ENCODE measurements at places on chromosomes 5 and 9.
A peak's percentile ranks its signal among the peaks of the same experiment; 100 is the strongest.

- DNase-seq: no peak
Measured at GRCh38 chr5:2298781-2299180, 416.1 kb upstream of the IRX4 start.

DNA sequence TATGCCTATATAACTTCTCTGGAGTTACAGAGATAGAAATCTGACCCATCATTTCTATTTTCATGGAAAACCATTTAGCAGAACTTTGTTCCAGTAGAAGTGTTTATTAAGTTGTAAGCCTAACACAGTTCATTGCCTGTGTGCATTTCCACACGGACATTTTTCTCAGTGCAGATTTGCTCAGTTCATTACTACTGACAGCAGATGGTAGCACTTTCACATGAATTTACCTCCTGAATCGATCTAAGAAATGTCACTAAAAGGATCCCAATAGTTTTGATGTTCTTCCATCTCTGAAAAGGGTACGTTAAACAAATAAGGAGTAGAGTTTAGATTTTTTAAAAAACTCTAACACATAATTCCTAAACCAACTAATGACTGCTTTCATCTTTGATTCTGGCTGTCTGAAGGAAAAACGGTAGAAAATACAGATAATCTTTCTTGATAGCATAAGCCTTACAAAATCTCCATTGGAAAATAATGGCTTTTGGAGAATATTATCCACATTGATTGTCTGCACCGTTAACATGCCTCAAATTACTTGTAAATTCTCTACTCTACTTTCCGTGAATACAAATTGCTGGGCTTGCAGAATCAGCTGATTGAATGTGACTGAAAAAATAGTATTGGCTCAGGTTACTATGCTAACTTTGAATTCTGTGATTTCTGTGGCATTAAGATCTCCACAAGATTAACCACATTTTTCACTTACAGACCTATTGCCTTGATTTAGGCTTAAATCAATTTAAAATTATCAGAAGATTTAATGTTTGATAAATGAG lies 33.1 kb downstream of the RPS23 start:
- DNase-seq: peak; percentile 12

GRCh38 chr5:141001844-141002604 lies 35.7 kb downstream of the PCDHAC2 start:
- DNase-seq: peak; percentile 51

- DNase-seq: no peak
Measured at GRCh38 chr5:13629218-13629617, 315.3 kb downstream of the DNAH5 start.

DNA sequence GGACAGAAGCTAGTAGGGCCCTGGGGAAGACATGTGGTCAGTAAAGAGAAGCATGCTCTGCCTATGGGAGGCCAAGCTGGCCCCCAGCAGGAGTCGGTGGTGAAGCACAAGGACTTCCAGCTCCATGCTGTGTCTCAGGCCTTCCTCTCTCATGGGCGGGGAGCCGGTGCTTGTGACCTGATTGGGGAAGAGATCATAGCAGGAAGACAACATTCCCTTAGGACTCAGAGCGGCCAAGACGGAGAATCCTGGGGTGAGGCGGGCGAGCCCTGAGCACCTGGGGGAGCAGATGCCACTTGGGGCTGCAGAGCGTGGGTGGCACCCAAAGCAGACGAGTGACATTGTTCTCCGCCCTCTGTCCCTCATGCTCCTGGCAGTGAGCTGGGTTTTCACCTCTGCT lies 33.3 kb upstream of the CNOT6 start:
- DNase-seq: no peak

DNA sequence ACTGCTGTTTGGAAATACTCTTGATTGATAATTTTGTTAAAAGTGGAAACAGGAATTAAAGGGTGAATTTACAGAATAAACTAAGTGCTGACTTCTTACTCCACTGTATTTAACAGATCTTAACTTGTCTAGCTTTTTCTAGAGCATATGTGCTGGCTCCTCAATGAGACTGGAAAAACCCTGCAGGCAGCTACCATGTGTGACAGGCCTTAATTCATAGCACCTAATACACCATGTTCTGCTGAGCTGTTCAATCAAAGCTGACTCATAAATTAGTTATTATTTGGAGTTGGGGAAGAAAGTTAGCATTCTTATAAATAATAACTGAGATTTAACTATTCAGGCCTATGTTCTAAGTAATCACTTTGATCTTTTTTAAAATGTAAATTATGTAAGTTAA lies 29.4 kb downstream of the CTNNAL1 start:
- DNase-seq: no peak

DNA sequence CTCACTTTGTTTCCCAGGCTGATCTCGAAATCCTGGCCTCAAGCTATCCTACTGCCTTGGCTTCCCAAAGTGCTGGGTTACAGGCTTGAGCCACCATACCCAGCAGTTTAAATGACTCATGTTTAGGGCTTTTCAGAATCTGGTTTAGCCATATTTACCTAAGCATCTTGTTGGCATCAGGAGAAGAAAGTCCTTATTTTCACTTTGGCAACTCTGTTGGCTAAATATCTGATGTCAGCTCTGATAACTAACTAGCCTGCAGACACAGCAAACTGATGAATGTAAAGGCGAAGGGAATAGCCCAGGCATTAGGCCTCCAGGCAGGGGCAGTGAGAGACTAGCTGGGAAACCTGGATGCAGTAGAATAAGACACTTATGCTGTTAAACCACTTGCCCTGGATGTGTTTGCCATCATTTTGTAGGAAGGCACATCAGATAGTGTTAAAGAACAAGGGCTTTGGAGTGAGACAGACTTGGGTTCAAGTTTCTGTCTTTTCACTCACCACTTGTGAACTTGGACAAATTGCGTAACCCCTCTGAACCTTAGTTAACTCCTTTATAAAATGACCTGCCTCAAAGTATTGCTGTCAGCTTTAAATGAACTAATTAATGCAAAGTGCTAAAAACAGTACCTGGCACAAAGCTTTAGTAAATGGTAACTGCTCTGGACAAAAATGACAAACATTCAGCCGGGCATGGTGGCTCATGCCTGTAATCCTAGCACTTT lies 34.7 kb upstream of the GARNL3 start:
- no peak for DNase-seq

- no peak for DNase-seq
Measured at GRCh38 chr5:119082691-119083090, 11.8 kb downstream of the DMXL1 start.

- DNase-seq: no peak
Measured at GRCh38 chr5:42520203-42520602, 97.0 kb downstream of the GHR start.

DNA sequence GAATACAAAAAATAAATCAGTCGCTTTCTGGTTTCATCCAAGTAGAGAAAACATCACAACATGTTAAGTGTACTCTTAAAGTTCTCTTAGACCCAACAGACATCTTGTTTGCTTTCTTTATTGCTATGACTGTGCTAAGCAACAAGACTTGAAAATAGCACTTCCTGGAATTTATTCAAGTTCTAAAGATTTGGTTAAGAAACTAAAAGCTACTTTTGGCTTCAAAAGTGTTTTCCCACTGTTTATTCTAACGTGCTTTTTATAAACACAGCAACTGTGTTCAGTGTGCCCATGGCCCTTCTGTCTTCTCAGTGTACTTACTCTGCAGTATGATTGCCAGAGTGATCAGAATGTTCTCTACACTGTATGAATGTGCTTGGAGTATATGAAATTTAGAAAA lies 109.8 kb downstream of the GIN1 start:
- no peak for DNase-seq

GRCh38 chr9:133707065-133707762 lies 30.9 kb downstream of the SARDH start:
- DNase-seq: no peak

- DNase-seq: no peak
Measured at GRCh38 chr5:67771221-67771620, 444.3 kb upstream of the PIK3R1 start.

- no peak for DNase-seq
Measured at GRCh38 chr9:136799079-136799853, 3.1 kb downstream of the CCDC183 start.

Data from SK-N-DZ (cell line).